Right renal cortex interstitium (tissue), 3 donors: ENCODE measurements at places on chromosomes 2 and 18.

DNA sequence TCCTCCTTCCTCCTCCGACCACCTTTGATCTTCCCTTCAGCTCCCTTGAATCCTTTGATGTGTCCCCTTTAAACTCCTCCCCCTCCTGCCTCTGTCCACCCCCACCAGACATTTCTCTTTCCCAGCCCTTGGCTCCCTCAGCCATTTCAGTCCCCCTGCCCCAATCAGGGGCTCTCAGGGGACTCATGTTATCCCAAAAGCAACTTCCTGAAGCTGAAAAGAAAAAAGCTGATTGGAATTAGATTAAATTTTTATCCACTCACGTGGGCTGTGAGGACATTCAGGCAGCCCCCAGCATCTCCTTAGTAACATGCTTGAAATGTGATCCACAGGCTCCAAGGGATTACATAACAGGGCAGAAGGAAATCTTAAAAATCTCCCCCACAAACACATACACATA is 81.3 kb downstream of the NEURL3 start:
- no peak for DNase-seq

GRCh38 chr2:85744741-85745601 is 8.8 kb upstream of the ATOH8 start:
- no peak for DNase-seq

GRCh38 chr2:125397535-125398251 is 1258.3 kb upstream of the GYPC start:
- no peak for DNase-seq

GRCh38 chr18:48997985-48998831 is 47.4 kb upstream of the SMAD7 start:
- no peak for DNase-seq

DNA sequence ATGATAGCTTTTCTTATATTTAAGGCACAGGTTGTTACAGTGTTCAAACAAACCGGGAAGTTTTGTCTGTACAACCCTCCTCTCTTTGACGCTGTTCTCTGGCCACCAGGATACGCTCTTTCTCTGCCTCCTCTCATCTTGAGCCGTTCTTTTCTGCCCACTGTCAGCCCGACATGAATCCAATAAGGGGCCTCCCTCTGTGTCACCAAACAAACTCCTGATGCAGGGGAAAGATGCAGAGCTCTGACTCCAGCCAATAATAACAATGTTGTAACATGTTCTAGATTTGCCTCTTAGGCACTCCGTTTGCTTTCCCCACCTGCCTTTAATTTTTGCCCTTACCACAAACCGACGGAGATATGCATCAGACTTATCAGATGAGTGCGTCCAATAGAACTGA is 449.3 kb downstream of the SLC4A3 start:
- DNase-seq = no peak
